NCI-H510A (cell line): ENCODE measurements at places on chromosomes 16 and 17.

GRCh38 chr16:17770104-17770503, 299.3 kb upstream of the XYLT1 start:
- DNase-seq = no peak

- no peak for DNase-seq
These were observed 74.2 kb downstream of the CPPED1 start for GRCh38 chr16:12729448-12729847.

DNA sequence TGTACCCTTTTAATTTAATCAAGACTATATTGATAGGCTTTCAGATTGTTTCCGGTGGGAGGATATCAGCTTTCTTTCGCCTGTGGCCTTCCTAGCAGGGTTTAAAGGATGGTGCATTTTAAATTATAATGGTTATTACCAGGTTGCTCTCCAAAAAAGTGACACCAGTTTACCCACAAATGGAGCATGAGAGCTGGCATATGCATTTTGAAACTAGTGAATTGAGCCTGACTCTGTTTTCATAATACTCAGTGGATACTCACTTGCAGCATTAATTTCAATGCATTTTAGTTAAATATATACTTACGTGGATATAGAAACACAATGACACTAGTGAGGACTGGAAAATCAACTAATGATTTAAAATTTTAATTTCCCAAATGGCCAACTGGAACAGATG, 5.8 kb downstream of the MYL4 start:
- DNase-seq = no peak

- no peak for DNase-seq
These were observed 40.2 kb downstream of the GRB2 start for GRCh38 chr17:75365009-75365930.

- DNase-seq = no peak
These were observed 10.7 kb upstream of the CNGB1 start for GRCh38 chr16:57981636-57982035.

DNA sequence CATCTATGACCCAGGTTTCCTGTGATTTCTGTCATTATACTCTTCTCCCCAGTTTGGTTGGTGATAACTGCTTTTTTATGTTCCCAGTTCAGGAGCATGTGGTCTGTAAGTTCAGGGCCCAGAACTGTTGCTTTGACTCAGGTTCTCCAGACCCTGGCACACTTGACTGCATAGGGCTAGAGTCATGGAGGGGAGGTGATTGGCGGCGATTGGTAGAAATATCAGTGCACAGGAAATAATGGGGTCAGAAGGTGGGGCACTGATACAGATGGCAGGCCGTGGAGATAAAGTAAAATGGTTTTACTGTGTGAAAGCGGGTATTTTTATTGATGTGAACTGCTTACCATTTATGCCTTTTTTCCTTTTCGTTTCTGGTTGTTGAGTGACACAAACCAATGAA, 28.7 kb downstream of the TAC4 start:
- DNase-seq = no peak

- no peak for DNase-seq
These were observed 66.7 kb downstream of the RPGRIP1L start for GRCh38 chr16:53636978-53637377.

- no peak for DNase-seq
These were observed 87.5 kb upstream of the HLF start for GRCh38 chr17:55177159-55177854.

DNA sequence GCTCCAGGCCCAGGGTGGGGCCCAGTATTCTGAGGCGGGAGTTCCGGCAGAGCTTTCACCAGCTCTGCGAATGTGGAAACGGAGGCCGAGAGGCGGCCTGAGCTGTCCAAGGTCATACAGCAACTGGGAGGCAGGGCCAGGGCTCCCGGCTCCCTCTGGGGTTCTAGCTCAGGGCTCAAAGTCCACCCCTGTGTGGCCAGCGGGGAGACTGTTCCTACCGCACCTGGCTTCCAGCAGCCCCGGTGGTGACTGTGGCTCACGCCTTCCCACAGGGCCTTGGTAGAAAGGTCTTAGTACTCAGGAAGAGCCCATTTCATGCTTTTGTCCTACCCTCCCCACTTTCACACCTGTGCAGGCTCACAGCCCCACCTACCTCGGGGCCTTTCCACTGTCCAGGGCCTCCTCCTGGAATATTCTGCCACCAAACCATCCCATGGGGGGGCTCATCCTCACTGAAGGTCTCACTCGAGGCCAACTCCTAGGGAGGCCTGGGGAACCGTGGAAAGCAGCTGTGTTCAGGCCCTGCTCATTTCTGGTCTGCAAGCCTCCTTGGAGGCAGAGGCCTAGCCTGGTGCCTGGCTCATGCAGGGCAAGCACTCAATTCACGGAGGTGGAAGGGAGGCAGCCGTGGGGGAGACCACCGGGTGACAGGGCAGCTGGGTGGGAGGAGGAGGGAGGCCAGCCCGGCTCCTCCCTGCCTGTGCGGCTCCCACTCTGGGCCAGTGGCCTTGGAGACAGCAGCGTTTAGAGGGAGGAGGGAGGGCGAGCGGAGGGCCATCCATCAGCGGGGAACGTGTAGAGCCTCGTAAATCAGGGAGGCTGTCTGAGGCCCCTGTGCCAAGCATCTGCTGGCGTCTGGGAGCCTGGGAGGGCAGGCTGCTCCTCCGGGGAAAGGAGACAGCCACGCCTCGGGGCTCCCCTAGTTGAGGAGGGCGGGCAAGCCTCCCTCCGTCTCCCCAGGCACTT, 12.7 kb upstream of the DOC2B start:
- no peak for DNase-seq

- DNase-seq = no peak
These were observed 37.7 kb upstream of the PVALEF start for GRCh38 chr17:81127526-81128177.

DNA sequence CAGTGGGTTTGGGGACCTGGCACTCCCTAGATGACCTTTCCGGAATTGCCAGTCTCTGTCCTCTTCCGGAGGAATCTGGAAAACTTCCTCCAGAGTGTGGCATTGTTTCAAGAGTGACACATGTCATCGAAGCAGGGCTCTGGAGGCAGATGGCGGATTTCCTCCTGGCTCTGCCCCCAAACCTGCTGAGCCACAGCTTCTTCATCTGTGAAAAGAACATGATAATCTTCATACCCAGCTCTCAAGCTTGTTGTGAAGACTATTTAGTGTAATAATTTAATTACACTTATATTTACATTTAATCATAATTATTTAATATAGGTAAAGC, 19.7 kb upstream of the TEX2 start:
- no peak for DNase-seq

- no peak for DNase-seq
These were observed 548 bp downstream of the TBX2 start for GRCh38 chr17:61400066-61400716.

DNA sequence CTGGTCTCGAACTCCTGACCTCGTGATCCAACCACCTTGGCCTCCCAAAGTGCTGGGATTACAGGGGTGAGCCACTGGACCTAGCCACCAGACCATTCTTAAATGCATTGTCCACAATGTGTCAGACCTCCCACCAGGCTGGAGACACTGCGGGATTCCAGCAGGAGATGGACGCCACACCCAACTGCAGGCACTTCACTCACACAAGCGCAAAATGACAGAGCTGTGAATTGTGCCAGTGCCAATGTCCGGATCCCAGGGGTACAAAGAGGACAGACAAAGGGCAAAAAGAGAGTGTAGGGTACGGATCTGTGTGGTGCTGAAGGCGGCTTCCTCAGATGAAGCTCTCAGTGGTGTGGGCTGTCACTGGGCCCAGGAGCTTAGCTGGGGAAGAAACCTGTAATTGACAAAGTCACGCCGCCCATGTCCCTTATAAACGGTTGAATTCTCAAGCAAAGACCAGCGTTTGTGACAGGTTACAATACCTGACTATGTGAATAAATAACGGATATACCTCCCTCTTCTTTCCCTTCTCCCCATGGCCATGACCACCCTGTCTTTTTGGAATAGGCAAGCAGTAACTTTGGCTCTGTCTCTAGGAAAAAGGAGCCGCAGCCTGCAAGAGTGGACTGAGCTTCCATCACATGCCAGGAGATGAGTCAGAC, 40.0 kb downstream of the HS3ST3A1 start:
- DNase-seq = no peak

- DNase-seq = no peak
These were observed 2.5 kb downstream of the ADPRM start for GRCh38 chr17:10699856-10700255.

DNA sequence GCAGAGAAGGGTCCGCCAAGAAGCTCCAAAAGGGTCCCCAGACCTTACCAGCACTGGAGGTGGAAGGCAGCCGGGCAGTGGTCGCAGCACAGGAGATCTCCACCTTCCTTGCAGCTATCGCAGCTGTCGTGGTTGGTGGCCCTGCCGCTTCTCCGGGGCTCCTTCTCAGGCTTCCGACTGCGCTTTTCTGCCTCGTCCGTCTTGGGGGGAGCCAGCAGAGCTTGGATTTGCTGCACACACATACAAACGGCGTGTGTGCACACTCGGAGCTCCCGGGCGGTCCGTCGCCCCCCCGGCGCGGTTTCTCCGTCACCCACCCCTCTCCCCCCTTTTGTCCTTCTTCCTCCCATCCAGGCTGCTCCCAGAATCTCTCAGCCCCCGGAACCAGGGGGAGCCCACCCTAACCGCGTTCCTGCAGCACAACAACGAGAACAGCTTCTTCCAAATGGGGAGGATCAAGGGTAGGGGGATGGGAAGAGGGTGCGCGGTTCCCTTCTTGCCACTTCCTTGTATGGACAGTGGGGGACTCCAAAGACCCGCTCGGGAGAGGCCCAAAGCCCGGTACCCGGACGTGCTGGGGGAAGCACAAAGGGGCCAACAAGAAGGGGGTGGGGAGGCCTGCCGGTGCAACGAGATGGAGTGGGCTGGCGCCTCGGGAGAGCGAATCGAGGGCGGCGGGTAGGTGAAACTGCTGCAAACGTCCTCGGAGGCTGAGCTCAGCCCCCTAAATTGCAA, 1.1 kb downstream of the PHF12 start:
- DNase-seq = no peak

GRCh38 chr16:2388875-2389433, 40.3 kb upstream of the CCNF start:
- DNase-seq = peak; percentile 65

DNA sequence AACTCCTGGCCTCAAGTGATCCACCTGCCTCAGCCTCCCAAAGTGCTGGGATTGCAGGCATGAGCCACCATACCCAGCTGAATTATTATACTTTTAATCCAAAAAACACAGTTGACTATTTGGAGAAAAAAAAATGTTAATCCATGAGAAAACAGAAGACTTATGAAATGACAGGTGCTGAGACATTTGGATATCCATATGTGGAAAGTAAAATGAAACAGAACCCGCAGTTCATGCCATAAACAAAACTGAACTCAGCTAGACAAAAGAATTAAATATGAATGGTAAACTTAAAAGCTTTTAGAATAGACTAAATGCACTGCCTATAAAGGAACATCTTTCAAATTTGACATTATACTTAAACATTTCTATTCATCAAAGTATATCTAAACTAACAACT, 8.2 kb upstream of the RBBP6 start:
- DNase-seq = no peak

DNA sequence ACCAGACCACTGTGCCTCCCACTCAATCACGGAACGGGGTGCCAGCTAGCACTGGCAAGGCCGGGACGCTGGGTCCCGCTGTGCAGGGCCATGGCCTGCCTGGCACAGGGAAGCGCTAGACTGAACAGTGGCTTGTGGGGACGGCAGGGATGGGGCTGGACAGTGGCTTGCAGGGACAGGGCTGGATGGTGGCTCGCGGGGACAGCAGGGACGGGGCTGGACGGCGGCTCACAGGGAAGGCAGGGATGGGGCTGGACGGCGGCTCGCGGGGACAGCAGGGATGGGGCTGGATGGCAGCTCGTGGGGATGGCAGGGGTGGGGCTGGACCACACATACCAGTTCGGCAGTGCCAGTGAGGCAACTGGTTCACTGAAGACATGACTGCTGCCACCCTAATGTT, 32.6 kb downstream of the LMF1 start:
- DNase-seq = no peak

GRCh38 chr17:51118330-51119195, 2.1 kb downstream of the SPAG9 start:
- peak; percentile 75 for DNase-seq

DNA sequence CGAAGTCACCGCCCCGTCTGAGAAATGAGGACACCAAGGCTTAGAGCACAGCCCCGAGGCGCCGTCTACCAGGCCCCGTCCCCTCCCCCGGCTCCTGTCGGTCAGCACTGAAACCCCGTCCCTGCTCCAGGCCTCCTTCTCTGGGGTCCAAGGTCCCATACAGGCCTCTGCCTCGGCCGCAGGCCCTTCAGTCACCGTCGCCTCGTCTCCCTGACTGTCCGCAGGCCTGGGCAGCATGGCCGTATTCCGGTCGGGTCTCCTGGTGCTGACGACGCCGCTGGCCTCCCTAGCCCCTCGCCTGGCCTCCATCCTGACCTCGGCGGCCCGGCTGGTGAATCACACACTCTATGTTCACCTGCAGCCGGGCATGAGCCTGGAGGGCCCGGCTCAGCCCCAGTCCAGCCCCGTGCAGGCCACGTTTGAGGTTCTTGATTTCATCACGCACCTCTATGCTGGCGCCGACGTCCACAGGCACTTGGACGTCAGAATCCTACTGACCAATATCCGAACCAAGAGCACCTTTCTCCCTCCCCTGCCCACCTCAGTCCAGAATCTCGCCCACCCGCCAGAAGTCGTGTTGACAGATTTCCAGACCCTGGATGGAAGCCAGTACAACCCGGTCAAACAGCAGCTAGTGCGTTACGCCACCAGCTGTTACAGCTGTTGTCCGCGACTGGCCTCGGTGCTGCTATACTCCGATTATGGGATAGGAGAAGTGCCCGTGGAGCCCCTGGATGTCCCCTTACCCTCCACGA, 617 bp downstream of the COASY start:
- no peak for DNase-seq

DNA sequence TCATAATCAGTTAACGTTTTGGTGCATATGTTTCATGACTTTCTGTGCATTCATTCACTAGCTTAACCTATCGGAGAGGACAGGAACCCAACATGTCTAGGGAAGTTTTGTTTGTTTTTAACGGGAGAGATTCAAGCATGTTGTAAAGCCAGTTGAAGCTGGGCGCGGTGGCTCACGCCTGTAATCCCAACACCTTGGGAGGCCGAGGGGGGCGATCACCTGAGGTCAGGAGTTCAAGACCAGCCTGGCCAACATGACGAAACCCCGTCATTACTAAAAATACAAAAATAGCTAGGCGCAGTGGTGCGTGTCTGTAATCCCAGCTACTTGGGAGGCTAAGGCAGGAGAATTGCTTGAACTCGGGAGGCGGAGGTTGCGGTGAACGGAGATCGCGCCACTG, 1.4 kb upstream of the TNRC6A start:
- DNase-seq = no peak
